ENCODE measurements at places on chromosomes 1 and 21.

DNA sequence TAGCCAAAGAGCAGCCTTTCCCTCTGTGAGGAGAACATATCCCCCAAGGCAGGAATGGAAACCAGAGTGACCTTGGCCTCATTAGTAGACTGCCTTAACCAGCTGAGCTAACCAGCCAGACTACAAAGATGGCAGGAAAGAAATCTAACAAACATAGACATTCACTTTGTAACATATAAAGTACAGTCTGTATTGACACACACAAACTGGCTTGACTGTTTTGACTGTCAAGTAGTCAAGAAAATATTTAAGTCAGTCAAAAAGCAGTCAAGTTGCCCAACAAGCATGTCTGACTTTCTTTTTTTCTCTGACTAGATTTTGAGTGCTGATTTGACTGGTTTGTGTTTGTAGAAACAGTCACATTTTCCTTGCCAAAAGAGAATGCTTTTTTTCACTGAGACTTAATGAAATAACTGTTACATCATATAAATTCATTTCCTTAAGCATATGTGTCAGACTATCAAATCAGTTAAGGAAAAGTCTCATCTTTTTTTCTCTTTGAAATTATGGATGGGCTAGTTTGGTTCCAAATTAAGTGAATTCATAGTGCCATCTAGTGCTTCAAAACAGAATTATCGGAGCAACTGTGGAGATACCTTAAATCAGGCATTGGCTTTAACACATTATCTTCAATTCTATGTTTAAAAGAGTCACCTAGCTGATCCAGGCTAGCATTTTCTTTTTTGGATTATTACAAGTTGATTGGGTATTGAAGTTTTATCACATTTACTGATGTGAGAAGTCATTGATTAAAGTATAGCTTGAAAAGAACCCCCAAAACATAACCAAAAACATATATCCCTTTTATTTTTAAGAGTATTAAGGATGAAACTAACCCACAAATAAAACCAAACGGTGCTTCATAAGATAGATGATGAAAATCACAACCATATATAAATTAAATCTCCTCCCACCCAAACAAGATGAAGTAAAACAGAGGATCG, 75.0 kb downstream of the ATP6V1G3 start:
- peak; percentile 54 for DNase-seq

- no peak for DNase-seq
Observed at GRCh38 chr1:2352341-2352896, 38.9 kb downstream of the MORN1 start.

DNA sequence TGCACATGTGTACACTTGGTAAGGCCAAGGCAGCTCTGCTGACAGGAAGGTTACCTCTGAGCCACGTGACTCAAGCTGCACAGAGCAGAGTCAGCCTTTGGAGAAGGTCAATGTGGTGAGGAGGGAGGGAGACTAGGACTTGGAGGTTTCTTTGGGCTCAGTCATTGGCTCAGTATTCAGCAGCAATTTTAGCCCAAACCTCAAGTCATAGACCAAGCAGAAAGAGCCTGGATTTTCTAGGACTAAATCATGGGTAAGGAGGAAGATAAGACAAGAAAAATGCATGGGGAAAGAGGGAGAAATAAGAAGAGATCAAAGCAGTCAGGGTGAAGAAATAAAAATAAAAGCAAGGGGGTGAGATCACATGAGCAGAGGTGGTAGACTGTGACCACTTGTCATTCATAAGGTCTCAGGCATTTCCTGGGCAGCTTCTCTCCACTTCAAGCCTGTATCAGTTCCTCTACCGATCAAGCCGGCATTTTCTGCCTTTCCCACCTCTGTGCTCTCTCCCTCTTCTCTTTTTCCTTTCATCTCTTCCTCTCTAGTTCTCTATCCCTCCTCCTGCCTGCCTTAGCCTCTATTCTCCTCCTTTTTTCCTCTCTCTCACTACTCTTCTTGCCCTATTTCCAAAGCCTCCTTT, 51.7 kb upstream of the DUSP10 start:
- no peak for DNase-seq

DNA sequence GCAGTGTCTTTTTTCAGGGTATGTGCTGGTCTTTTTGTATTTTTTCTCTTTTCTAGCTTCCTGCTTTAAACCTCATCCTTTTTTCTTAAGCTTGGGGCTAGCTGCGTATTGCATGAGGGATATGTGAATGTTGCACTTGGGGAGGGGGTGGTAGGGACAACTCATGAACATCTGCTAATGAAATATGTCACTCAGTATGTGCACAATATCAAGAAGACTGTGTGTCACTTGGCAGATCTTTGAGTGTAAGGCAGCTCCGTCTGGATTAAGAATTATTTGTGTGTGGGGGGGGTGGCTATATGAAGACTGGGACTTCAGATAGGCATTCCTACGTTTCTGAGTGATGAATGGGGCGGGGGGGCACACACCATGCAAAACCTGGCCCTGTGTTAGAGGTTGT, 170.4 kb upstream of the CACNA1E start:
- no peak for DNase-seq

GRCh38 chr1:101300916-101301315, 64.1 kb downstream of the S1PR1 start:
- DNase-seq = no peak

DNA sequence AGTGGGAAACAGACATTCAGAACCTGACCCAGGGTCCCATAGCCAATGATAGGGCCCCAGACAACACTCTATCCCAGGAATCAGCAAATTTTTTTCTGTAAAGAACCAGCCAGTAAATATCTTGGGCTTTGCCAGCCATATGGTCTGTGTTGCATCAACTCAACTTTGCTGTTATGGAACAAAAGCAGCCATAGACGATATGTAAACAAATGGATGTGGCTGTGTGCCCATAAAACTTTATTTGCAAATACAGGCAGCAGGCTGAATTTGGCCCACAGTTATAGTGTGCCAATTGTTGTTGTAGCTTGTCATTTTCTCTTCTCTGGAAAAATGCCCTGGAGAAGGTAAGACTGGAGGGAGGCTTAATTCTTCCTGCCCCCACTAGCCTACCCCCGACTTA, 431.1 kb upstream of the VAMP3 start:
- peak; percentile 77 for DNase-seq

DNA sequence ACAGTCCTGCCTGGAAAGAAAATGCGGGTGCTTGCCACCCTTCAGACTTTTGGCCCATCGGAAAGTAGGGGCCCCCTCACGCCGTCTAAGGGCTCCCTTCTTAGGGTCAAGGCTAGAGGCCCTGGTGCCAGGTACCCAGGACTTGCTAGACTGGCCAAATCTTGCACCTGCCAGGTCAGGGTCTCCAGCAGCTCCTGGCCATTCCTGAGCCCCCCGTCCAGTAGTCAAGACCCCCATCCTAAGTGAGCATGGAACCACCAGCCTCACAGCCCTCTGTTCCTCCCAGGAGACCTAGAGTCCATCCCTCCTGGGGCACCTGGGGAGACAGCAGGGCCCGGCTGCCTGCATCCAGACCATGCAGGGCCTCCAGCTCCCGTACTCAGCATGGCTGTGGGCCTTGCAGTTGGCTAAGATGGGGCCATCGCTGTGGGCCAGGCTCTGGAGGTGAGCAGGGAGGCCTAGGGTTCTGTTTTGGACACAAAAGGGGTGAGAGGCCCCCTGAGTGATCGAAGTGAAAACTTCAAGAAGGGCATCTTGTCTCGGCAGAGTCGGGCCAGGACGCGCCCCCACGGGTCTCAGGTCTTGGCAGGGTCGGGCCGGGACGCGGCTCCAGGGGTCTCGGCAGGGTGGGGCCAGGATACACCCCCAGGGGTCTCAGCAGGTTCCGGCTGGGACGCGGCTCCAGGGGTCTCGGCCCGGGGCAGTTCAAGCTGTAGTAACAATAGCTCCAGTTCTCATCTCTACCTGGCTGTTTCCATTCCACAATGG, 5.9 kb downstream of the FNDC10 start:
- no peak for DNase-seq

- DNase-seq = no peak
Observed at GRCh38 chr1:64680599-64680998, 64.3 kb upstream of the RAVER2 start.

DNA sequence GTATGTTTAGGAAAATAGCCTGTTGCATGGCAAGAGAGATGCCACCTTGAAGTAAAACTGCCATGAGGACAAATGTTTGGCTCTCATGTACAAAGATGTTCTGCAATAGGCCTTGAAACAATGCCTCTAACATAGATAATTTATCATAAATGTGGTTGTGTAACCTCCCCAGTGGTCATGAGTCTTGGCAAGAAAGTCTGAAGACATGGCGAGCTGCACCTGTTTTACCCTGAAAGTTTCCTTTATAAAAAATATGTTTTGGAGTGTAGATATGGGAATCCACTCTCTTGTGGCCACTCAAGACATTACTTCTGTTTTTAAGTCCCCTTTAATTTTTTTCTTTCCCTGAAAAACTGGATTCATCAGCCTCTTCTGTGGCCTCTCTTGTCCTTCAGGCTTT, 2217.1 kb downstream of the NCAM2 start:
- no peak for DNase-seq

GRCh38 chr1:224425279-224425884, 9.2 kb downstream of the WDR26 start:
- no peak for DNase-seq

DNA sequence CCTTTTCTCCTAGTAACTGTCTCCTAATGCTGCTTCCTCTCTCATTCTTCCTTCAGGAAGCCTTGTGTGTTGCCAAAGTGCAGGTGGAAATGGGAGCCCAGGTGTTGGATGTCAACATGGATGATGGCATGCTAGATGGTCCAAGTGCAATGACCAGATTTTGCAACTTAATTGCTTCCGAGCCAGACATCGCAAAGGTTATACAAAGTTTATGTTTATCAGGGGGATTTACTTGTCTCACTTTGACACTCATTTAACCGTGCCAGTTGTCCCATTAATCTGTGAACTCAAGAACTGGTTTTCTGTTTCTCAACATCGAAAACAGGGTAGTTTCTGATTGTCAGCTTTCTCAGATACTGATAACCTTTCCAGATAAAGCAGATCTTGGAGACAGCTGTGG, 40.4 kb downstream of the MTR start:
- DNase-seq = no peak

- DNase-seq = no peak
Observed at GRCh38 chr21:34830386-34831170, 161.8 kb downstream of the CLIC6 start.

DNA sequence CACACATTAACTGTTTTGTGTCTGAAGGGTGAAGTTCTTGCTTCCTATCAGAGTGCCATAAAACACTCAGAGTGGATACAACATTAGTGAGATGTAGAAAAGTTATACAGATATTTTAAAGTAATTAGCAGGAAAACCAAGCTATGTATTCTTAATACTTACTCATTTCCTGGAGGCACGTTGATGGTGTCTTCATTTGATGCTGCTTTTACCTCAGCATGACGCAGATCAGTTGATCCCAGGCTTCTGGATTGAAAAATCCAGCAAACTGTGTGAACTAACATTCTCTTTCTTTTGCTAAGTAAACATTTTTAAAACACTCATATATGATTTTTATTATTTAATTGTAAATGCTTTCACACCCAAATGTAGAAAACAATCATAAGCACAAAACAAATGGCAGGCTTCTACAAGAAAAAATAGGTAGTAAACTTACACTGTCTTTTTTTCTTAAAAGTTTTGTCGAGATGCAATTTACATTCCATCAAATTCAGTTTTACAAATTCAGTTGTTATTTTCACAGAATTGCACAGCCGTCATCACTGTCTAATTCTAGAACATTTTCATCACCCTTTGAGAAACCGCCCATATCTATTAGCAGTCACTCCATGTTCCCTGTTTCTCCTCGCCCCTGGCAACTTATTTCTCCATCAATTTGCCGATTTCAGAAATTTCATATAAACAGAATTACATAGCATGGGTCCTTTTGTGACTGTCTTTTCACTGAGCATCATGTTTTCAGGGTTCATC, 198.9 kb downstream of the LRRC7 start:
- no peak for DNase-seq

DNA sequence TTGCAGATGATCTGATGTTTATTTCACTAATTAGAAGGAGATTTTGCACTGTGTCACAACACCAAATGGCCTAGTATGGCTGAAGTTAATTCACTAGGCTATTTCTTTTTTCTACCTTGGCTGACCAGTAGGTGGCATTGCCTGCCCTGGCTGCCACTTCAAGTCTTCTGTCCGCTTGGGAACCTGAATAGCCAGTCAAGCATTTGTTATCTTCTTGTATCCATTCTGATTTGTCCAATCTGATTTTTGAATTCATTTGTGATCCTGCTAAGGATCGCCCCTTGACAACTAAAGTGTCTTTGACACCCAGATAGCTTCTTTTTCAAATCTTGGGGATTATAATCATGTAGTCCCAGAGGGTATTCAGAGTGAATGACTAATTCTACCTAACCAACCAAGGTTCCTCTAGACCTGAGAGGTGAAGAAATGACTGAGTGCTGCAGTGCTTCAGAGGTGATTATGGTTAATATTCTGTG, 99.4 kb downstream of the GIPC2 start:
- peak; percentile 48 for DNase-seq

- DNase-seq = peak; percentile 60
Observed at GRCh38 chr1:15106608-15107007, 46.9 kb upstream of the TMEM51 start.

DNA sequence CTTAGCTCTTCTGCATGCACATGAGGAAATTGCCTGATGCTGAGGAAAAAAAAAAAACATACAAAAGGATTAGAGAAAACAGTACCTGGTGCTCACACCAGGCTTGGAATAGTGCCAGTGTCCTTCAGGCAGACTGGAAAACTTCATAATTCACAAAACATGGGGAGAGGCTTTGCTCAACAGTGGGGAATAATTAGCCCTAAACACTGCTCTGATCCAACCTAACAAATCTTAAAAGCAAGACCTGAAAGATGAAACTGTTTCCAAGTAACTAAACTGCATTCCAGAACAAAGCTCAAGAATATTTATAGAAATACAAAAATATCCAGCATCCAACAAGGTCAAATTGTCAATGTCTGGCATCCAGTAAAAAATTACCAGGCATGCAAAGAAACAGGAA, 124.8 kb downstream of the AK5 start:
- peak; percentile 55 for DNase-seq

DNA sequence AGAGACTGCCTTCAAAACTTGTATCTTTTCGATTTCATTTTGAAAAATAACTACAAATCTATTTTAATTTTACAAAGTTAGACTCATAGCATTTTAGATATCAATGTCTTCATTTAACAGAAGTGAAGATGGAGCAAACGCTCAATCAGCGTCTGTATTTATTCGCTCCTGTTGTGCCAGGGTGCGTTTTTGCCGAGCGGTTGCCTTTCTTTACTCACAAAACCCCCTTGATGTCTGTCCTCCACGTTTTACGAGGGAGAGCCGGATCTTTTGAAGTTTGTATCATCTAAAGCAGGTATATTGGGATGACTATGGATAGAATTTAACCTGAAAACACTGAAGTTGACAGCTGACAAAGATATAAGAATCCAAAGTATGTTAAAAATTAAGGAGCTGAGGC, 44.6 kb downstream of the MRPL39 start:
- no peak for DNase-seq

DNA sequence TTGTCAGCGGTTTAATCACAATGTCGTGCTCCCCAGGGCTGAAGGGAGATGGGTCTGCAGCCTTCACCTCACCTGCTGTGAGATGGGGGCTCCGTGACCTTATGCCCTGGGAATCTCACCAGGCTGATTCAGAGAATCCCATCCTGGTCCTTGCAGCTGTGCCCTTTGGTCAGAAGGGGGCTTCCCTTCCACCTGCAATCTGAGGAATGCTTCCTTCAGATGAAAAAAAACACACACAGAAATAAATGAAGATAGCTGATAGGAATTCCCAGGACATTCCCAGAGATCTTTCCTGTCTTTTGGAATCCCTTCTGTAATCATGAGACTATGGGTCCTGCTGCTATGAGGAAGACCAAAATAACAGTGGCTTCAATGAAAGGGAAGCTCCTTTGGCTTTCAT, 127.0 kb upstream of the VAMP3 start:
- DNase-seq = no peak
